ENCODE measurements at places on chromosomes 12 and 14.
A peak's percentile ranks its signal among the peaks of the same experiment; 100 is the strongest.

DNA sequence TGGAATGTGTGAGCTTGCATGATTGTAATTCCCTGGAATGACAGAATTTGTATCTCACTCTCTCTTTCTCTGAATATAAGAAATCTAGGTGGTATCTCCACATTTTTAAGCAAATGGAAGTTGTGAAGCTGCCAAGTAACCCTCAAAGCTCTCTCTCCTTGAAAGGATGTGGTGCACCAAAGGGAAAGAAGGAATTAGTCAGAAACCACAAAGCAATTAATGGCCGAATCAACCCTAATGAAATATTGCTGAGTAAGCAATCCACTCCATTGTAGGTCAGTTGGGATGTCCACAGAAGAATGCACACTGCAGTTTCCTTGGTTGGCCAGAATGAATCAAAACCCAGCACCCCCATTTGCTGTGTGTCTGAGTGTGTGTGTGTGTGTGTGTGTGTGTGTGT is 153.5 kb downstream of the KCNA5 start:
- no peak for DNase-seq

- peak; percentile 86 for DNase-seq
Measured at GRCh38 chr12:110677206-110677911, 11.6 kb downstream of the HVCN1 start.

DNA sequence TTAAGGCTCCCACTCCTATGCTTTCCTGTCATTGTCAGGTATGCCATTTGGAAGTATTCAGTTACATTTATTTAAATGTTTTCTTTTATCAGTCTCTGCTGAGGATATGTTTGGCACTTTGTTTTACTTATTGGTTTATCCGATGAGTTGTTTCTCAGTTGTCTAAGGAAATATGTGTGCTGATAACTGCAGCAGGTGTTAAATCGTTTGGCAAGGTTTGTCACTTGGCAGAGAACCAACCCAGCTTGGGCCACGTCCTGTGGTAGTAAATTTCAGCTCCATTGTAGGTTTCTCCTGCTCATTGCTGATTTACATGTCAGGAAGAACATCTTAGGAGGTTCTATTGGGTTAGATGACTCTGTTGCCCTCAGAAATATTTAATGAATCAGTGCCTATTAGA is 22.0 kb upstream of the MGST1 start:
- DNase-seq = no peak

DNA sequence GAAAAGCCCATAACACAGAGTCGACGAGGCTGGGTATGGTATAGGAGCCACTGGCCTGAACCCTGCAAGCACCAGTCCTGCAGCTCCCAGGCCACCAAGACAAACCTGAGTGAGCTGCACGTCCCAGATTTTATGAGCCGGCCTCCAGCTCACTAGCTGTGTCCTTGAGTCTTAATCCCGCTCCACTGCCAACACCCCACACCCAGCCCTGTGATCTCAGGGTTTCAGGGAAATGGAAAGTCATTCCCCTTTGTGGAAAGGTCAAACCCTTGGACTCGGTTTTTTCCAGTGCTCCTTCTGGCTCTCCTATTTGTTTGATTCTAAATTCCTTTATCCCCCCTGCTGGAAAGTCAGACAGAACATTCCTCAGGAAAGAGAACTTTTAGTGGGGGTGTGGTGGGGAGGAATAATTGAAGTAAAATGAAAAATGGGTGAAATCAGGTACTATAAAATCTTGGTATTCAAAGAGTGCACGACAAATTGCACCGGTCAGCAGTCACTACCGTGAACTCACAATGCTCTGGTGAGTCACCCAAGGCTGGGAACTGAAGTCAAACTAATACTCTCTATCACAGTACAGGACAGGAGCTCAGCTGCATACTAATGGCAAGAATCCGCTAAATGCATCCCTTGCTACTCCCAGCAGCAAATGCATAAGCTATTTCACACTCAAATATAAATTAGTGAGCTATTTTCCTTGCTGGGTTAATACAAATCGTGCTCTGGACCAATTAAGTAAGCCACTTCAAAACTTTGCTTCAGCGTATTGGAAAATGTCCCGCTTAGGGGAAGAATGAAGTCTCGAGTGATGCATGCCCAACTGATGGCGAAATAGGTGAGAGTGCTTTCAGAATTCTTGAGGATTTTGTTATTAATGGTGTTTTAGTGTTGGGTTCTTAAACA is 9.0 kb downstream of the PITPNM2 start:
- no peak for DNase-seq

DNA sequence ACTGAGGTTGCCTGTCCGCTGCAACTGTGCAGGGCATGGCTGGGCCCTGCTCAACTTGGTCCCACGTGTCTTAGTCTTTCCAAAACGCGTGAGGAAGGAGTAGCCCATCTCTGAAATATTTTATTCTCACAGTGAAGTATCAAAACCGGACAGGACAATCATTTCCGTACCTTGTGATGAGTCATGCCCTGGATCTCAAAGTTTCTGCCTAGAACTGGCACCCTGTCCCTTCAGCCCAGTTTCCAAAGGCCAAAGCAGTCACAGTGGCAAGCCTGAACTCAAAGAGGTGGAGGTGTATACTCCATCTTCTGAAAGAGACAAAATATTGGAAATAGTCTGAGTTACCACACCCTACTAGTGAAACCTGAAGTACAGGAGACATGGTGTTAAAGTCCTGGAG is 28.5 kb upstream of the SRGAP1 start:
- DNase-seq = no peak

DNA sequence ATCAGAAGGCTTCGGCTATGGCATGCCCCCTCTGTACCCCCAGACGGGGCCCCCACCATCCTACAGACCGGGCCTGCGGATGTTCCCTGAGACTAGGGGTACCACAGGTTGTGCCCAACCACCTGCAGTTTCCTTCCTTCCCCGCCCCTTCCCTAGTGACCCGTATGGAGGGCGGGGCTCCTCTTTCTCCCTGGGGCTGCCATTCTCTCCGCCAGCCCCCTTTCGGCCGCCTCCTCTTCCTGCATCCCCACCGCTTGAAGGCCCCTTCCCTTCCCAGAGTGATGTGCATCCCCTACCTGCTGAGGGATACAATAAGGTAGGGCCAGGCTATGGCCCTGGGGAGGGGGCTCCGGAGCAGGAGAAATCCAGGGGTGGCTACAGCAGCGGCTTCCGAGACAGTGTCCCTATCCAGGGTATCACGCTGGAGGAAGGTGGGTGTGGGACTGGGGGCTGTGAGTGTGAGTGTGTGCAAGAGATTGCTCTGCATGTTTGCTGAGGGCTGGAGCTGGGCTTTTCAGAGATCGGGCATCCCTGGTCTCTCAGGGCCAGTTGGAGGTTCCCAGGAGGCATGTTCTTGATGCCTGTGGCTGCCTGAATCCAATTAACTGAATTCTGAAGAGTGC is 8.6 kb downstream of the NFATC4 start:
- no peak for DNase-seq

DNA sequence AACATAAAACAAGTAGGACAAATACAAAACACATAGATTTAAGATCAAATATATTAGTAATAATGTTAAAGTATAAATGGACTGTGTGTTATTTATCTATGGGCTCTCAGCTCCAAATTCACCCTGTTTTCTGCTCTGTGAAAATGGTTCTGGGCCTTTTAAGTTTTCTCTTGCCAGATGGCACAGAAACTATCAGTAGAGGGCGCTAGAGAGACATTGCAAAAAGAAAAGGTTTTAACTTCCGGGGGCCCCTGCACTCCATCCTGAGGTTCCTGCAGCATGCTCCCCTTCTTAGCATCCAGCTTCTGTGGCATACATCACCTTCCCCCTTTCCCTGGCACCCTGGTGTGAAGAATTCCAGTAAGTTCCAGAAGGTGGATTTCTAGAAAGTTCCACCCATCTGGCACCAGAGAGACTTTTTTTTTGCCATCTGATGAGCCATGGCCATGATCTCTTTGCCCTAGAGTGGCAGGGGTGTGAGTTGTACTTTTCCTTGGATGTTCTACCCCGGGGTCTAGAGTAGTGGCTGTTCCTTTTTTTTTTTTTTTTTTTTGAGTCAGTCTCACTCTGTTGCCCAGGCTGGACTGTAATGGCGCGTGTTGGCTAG is 29.3 kb downstream of the ZCRB1 start:
- peak; percentile 73 for DNase-seq

DNA sequence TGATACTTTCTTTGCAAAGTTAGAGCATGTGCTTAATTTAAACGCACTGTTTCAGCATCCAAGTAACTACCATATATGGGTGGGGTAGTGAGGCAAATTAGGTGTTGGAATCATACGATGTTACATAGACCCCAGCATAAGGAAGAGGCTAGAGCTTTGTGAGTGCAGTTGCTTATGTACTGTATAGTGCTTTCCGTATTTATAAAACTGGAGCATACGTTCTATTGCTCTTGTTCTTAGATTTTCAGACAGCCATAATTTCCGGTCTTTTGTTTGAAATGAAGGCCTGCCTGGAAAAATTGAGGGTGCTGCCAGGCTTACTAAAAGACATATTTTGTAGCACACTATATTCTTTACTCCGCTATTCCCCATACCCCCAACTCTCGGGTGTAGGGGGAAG is 335.7 kb downstream of the FOXG1 start:
- DNase-seq = no peak

GRCh38 chr12:8127138-8127537 is 3.7 kb downstream of the CLEC4A start:
- no peak for DNase-seq

GRCh38 chr14:39762576-39763401 is 330.6 kb upstream of the FBXO33 start:
- no peak for DNase-seq

GRCh38 chr14:101963656-101964296 is 597 bp upstream of the DYNC1H1 start:
- no peak for DNase-seq

- no peak for DNase-seq
Measured at GRCh38 chr12:93121729-93122488, 192.8 kb upstream of the EEA1 start.

GRCh38 chr12:4450551-4451112 is 5.0 kb upstream of the FGF6 start:
- DNase-seq = no peak

- no peak for DNase-seq
Measured at GRCh38 chr12:11650286-11651281, 1.1 kb downstream of the ETV6 start.

- no peak for DNase-seq
Measured at GRCh38 chr12:119204671-119205285, 26.0 kb downstream of the HSPB8 start.

GRCh38 chr14:87995500-87996290 is 2.7 kb upstream of the GALC start:
- no peak for DNase-seq
